ENCODE measurements at places on chromosomes 3 and 15. TPM values are rescaled to one million over a fixed set of nuclear protein-coding genes. Genes with fewer than 3 reads are reported as not detected.

Gene CHAC1
- 1.9 TPM for polyA plus RNA-seq

Gene OXTR
- polyA plus RNA-seq = 1.3 TPM

Gene DAZL
- 0.16 TPM for polyA plus RNA-seq

Gene C2CD4A
- polyA plus RNA-seq = 11.6 TPM

Gene MOBP
- polyA plus RNA-seq = 0.16 TPM

Gene TM4SF4
- 0.07 TPM for polyA plus RNA-seq

Gene TRIM42
- polyA plus RNA-seq = 0.05 TPM

Gene LINGO1
- 0.75 TPM for polyA plus RNA-seq

Gene FILIP1L
- polyA plus RNA-seq = 15.5 TPM

Gene DNAH12
- polyA plus RNA-seq = 1.2 TPM

Gene ADAMTSL3
- polyA plus RNA-seq = 0.39 TPM

Gene P2RY12
- polyA plus RNA-seq = 0.59 TPM

Gene JMJD7
- polyA plus RNA-seq = 15.6 TPM

Gene SKOR1
- polyA plus RNA-seq = 0.46 TPM

Gene SNTN
- 0.16 TPM for polyA plus RNA-seq

Gene CDCP1
- polyA plus RNA-seq = 2.3 TPM

Gene CCR9
- 133 TPM for polyA plus RNA-seq

Gene SPINK8
- 0.14 TPM for polyA plus RNA-seq

Gene GOLGA8S
- polyA plus RNA-seq = 0.23 TPM

Gene ASB14
- not detected for polyA plus RNA-seq

Gene RBPMS2
- polyA plus RNA-seq = 4.2 TPM

Gene KLHL6
- polyA plus RNA-seq = 16.3 TPM

Gene COL6A5
- polyA plus RNA-seq = 0.05 TPM

Gene ANKRD34C
- 0.07 TPM for polyA plus RNA-seq

Gene ABHD6
- polyA plus RNA-seq = 7.6 TPM

Gene MYRIP
- polyA plus RNA-seq = 1.6 TPM

Gene PLCB2
- 125 TPM for polyA plus RNA-seq

Measured in thymus (tissue), 14 donors.